ENCODE measurements at places on chromosomes 11 and 22.

- H3K36me3 ChIP-seq = peaks cover 18% of the 10 kb centered on the region
- peaks cover 71% of the 10 kb centered on the region for H3K4me1 ChIP-seq
- peak overlapping the region; percentile 99 for H3K4me3 ChIP-seq
- peak; percentile 21 for DNase-seq
Measured at GRCh38 chr22:27918341-27919221, 475 bp downstream of the PITPNB start.

DNA sequence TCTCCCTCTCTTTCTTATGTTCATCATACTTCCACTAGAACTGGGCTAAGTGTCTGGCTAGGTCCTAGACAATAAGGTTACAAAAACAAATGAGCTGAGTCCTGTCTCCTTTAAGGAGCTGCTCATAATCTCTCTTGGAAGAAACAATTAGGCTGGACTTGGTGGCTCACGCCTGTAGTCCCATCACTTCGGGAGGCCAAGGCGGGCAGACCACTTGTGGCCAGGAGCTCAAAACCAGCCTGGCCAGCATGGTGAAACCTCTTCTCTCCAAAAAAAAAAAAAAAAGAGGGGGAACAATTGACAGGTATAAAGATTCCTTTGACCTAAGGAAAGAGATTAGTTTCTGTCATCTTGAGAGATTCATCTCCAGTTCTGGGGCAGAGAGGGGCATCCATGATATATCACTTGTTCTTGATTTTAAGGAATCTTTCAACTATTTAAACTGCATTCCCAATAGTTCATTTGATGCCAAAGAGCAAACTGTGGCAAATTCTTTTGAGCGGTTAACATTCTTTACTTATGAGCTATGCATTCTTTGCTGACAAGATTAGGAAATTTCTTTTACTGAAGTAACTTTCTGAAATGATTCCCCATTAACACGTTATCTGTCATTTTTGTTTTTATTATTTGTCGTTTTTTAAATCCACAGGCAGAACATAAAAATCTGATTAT lies 125.5 kb downstream of the C11orf87 start:
- no peaks in the 10 kb centered on the region for H3K27me3 ChIP-seq
- no peak overlapping the region for H3K27ac ChIP-seq
- no peaks in the 10 kb centered on the region for H3K36me3 ChIP-seq
- no peaks in the 10 kb centered on the region for H3K4me1 ChIP-seq
- no peak for DNase-seq

- H3K36me3 ChIP-seq = no peaks in the 10 kb centered on the region
- peaks cover 35% of the 10 kb centered on the region for H3K27me3 ChIP-seq
- no peak overlapping the region for H3K27ac ChIP-seq
- H3K4me3 ChIP-seq = no peak overlapping the region
Measured at GRCh38 chr11:117497206-117497951, 169.7 kb downstream of the CEP164 start.

DNA sequence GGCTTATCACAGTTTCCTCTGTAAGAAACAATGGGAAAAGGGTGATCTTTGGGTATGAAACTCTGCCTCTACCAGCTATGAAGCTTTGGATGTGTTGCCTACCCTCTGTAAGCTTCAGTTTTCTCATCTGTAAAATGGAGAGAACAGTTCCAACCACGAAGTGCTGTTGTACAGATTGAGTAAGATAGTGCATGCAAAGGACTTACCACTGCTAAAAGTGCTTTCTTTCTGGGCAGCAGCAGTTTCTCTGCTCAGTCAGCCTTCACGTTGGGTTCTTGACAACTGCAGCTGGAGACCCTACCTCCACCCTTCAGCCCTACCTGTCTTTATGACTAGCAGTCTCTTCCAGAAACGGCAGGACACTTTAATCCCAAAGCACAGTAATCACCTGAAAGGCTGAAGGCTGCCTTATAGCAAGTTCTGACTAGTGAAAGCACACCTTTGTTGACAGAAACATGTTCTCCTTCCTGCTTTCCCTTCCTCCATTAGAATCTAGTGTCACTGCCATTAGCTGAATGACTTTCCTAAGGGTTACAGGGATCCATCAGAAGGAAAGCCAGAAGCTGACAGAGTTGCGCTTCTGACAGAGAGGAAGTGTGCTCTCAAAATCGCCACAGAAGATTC lies 91.4 kb downstream of the RPL27A start:
- no peaks in the 10 kb centered on the region for H3K36me3 ChIP-seq
- no peak for DNase-seq
- H3K4me3 ChIP-seq = no peak overlapping the region
- no peak overlapping the region for H3K27ac ChIP-seq
- H3K27me3 ChIP-seq = peaks cover 17% of the 10 kb centered on the region
- no peaks in the 10 kb centered on the region for H3K4me1 ChIP-seq

- peaks cover 20% of the 10 kb centered on the region for H3K27me3 ChIP-seq
- H3K4me3 ChIP-seq = no peak overlapping the region
- H3K27ac ChIP-seq = no peak overlapping the region
- DNase-seq = no peak
- no peaks in the 10 kb centered on the region for H3K36me3 ChIP-seq
- no peaks in the 10 kb centered on the region for H3K4me1 ChIP-seq
Measured at GRCh38 chr11:86912238-86912637, 43.0 kb downstream of the FZD4 start.

GRCh38 chr22:23579870-23580575 lies at the start of gene IGLL1:
IGLL1 (minus strand) TSS chr22:23580290; CDS start chr22:23580190, 100 bp downstream.
- H3K27ac ChIP-seq = no peak within 1 kb of the TSS
- H3K27me3 ChIP-seq = peaks cover 55% of the 10 kb centered on the region
- no peak for DNase-seq
- H3K4me3 ChIP-seq = no peak within 1 kb of the TSS
- H3K4me1 ChIP-seq = no peaks in the 10 kb centered on the region
- H3K36me3 ChIP-seq = peaks cover 3% of the 10 kb centered on the region

DNA sequence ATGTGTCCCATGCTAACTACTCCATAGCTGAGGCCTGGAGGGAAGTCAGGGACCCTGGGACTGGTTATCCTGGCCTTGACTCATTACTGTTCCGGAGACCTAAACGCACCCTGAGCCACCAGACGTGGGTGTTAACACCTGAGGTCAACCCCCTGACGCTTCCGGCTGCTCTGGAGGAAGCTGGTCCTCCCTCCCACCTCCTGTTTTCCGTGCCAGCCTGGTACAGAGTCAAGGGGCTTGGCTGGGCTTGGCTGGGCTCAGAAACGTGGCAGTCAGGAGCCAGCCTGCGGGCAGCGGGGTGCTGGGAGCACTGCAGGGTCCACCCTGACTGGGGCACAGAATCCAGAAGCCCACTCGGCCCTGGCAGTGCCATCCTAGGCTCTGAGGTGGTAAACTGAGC lies 2.6 kb downstream of the TMPRSS4 start:
- peaks cover 3% of the 10 kb centered on the region for H3K36me3 ChIP-seq
- peaks cover 24% of the 10 kb centered on the region for H3K4me1 ChIP-seq
- H3K27me3 ChIP-seq = peaks cover 10% of the 10 kb centered on the region
- H3K27ac ChIP-seq = no peak overlapping the region

DNA sequence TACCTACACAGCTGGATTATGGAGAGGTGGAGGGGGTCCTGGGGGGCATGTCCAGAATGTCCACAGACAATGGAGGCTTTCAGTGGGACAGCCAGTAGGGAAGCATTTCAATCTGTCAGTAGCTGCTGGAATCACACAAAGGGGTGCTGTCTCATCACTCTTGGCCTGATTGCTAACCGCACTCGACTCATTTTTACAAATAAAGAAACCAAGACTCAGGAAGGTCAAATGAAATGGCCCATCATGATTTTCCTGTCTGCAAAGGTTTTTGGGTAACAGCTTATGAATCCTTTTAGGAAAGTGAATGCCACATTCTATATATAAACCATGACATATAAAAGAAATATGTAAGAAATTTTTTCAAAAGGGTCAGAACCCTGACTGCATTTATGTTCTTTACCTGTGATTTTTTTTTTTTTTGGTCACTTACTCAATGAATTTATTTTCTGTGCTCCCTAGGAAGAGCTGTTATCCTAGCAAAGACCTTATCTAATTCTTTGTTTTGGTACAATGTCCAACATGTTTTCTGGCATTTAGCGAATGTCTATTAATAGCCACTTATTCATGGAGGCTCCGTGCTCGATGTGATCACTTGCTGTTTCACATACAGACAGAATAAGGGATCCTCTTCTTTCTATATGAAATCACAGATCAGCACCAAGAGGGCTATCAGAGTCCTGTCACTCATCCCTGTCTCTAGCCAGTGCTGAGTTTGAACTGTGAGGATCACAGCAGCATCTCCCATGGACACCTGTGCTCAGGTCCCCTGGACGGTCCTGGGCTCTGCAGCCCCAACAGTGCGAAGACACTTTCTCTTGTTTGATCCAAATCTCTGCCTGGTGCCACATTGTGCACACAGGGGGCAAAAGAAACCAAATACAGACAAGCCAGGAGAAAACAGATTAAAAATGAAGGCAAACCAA lies 979.7 kb downstream of the NTM start:
- DNase-seq = no peak
- H3K36me3 ChIP-seq = peaks cover 3% of the 10 kb centered on the region
- H3K4me3 ChIP-seq = no peak overlapping the region
- peaks cover 9% of the 10 kb centered on the region for H3K4me1 ChIP-seq

GRCh38 chr11:78646564-78647185 lies 72.0 kb upstream of the NARS2 start:
- peaks cover 45% of the 10 kb centered on the region for H3K27me3 ChIP-seq
- H3K4me1 ChIP-seq = peaks cover 9% of the 10 kb centered on the region
- no peak overlapping the region for H3K27ac ChIP-seq
- DNase-seq = peak; percentile 24

DNA sequence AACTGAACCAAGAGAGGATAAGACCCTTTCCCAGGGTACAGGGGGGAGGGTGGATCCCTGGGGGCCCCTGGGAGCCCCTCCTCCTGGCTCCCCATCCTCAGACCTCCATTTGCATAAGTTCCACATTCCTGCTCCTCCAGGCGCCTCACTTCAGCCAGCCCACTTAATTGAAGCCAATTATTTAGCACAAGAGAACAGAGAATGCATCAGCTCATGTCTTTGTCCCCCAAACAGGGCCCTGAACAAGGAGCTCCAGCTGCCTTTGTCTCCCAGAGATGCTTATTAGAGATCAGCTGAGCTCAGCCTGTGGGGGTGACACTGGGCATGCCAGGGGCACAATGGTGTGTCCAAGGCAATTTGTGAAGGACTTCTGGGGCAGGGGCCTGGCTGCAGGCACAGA lies 89.9 kb upstream of the PRDM11 start:
- H3K27me3 ChIP-seq = peaks cover 9% of the 10 kb centered on the region
- no peak overlapping the region for H3K27ac ChIP-seq
- no peaks in the 10 kb centered on the region for H3K4me1 ChIP-seq

- peaks cover 34% of the 10 kb centered on the region for H3K27me3 ChIP-seq
- DNase-seq = no peak
- no peak overlapping the region for H3K4me3 ChIP-seq
- no peaks in the 10 kb centered on the region for H3K4me1 ChIP-seq
- H3K27ac ChIP-seq = no peak overlapping the region
- H3K36me3 ChIP-seq = no peaks in the 10 kb centered on the region
Measured at GRCh38 chr22:49466878-49467595, 360.6 kb downstream of the BRD1 start.

GRCh38 chr11:14907411-14908213 lies 15.6 kb upstream of the CYP2R1 start:
- DNase-seq = peak; percentile 72
- H3K27me3 ChIP-seq = no peaks in the 10 kb centered on the region
- H3K27ac ChIP-seq = peak overlapping the region; percentile 32
- peak overlapping the region; percentile 93 for H3K4me3 ChIP-seq
- peaks cover 41% of the 10 kb centered on the region for H3K4me1 ChIP-seq

GRCh38 chr11:134385774-134386565 lies 26.1 kb downstream of the B3GAT1 start:
- peaks cover 54% of the 10 kb centered on the region for H3K4me1 ChIP-seq
- no peak overlapping the region for H3K27ac ChIP-seq
- no peak for DNase-seq
- no peaks in the 10 kb centered on the region for H3K27me3 ChIP-seq
- H3K4me3 ChIP-seq = peak overlapping the region; percentile 28

GRCh38 chr11:112614605-112615004 lies 346.6 kb upstream of the NCAM1 start:
- H3K27me3 ChIP-seq = peaks cover 36% of the 10 kb centered on the region
- H3K36me3 ChIP-seq = no peaks in the 10 kb centered on the region
- H3K4me3 ChIP-seq = no peak overlapping the region
- no peak for DNase-seq

GRCh38 chr11:73662445-73663157 lies 16.2 kb downstream of the PLEKHB1 start:
- H3K4me1 ChIP-seq = peaks cover 5% of the 10 kb centered on the region
- peak overlapping the region; percentile 20 for H3K27ac ChIP-seq
- H3K27me3 ChIP-seq = no peaks in the 10 kb centered on the region
- no peak for DNase-seq
- no peak overlapping the region for H3K4me3 ChIP-seq

DNA sequence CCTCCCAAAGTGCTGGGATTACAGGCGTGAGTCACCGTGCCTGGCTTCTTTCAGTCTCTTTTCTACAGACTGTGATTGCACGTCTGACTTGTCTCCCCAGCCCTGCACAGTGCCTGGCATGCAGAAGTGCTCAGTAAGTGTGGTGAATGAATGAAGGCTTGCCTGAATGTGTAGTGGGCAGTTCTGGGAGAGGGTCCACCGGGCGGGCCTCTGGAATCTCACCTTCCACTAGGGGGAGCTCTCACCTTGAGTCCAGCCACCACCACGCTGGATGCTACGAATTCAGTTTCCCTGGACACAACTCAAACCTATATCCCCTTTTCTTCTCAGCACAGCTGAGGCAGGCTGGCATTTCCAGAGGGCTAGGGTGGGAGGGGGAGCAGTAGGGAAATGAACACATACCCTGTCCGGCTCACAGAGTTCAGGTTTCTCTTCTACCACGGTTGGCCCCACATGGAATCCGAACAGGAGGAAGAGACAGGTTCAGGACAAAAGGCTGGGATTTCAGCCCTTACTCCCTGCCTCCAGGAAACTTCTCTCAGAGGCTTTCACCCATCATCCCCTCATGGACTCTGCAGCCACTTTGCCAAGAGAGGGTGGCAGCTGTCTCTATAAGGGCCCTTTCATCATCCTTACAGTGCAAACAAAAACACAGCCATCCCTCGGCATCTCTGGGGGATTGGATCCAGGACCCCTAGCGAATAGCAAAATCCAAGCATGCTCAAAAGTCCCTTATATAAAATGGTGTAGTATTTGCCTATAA lies 86.8 kb downstream of the NECTIN1 start:
- DNase-seq = no peak
- peaks cover 2% of the 10 kb centered on the region for H3K36me3 ChIP-seq
- no peak overlapping the region for H3K27ac ChIP-seq

- peaks cover 37% of the 10 kb centered on the region for H3K4me1 ChIP-seq
- H3K27ac ChIP-seq = no peak overlapping the region
- no peak overlapping the region for H3K4me3 ChIP-seq
Measured at GRCh38 chr11:73728000-73728399, 32.9 kb downstream of the RAB6A start.

DNA sequence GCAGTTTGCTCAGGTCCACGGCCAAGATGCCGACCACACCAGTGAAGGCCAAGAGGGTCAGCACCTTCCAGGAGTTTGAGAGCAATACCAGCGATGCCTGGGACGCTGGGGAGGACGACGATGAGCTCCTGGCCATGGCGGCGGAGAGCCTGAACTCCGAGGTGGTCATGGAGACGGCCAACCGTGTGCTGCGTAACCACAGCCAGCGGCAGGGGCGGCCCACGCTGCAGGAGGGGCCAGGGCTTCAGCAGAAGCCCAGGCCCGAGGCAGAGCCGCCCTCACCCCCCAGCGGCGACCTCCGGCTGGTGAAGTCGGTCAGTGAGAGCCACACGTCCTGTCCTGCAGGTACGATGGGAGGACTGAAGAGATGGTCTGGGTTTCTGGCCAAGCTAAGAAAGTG lies 31.0 kb downstream of the TBC1D22A start:
- DNase-seq = no peak
- H3K27ac ChIP-seq = peak overlapping the region; percentile 98
- H3K27me3 ChIP-seq = no peaks in the 10 kb centered on the region
- H3K4me3 ChIP-seq = no peak overlapping the region

Data from central memory CD8-positive, alpha-beta T cell (primary cell).